Cortex of kidney (tissue), 1 donor: ENCODE measurements at places on chromosomes 2 and 18.

DNA sequence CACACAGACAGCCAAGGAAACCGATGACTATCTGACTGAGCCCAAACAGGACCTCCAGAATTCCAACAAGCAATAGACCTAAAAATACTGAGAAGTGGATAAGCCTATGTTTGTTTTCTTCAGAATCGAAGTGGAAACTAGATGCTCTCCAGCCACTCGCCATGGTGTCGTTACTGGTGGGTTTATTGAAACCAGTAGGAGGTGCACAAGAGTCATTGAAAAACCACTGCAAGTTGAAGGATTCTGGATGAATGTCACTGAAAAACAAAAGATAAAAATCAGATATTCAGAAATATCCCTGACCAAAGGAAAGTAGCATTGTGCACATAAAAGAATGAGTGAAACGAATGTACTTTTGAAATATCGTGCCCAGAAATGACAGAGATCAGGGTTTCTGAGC is 15.3 kb downstream of the TM4SF20 start:
- DNase-seq: no peak

GRCh38 chr2:43985359-43985758 is 10.4 kb downstream of the LRPPRC start:
- no peak for DNase-seq

GRCh38 chr2:240325016-240326007 is 110.2 kb upstream of the GPC1 start:
- DNase-seq: no peak

- DNase-seq: no peak
Observed at GRCh38 chr2:50596515-50596914, 435.4 kb downstream of the NRXN1 start.

GRCh38 chr2:86042256-86043168 is 63.2 kb downstream of the POLR1A start:
- no peak for DNase-seq

DNA sequence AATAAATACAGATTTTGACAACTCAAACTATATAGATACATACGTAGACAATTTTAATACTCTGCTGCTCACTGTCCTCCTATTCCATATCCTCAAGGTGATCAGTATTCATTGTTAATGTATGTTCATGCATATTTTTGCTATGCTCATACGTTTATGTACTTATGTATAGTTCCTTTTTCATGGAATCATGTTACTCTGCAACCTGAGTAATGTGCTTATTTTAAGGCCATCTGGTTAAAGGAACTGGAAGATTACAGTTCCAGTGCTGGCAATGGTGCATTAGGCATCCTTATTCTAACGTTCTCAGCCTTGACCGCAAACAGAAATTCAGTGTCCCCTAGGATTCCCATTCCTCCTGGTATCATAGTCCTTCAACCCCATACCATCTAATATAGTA is 385.0 kb upstream of the TNP1 start:
- DNase-seq: no peak

DNA sequence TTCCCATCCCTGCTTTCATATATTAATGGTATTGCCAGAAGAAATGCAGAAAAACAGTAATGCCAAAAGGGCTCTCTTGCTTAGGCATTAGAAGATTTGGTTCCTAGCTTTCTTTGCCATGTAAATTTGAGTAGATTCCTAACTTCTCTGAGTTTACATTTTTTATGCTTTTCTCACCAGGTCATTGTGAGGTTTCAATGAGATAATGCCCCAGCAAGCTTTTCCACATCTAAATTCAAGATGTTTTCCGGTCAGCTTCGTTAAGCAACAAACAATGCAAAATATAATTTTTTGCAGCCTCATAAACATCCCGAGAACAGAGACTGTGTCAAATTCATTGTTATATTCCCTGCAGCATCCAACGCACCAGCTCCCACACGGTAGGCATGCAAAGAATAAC is 44.9 kb downstream of the NCKAP5 start:
- no peak for DNase-seq

GRCh38 chr18:24878289-24878688 is 417.9 kb downstream of the HRH4 start:
- DNase-seq: no peak

- DNase-seq: no peak
Observed at GRCh38 chr2:183031911-183032794, 6.1 kb downstream of the NCKAP1 start.

DNA sequence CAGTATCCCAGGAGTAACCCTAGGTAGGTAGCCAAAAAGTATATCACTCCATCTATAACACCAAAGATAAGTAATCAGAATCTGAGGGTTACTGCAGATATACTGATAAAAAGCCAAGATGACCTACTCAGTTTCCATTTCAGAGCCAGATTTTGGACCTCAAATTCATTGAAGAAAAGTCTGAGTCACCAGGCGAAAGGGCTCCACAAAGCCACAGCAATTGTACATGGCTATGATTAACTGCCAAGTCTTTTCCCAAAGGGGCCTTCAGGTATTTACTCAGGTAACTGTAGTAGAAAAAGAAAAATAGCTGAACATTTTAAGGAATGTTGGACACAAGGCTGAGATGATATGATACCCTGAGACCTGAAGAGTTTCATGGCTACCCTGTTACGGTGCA is 75.6 kb upstream of the KCNH7 start:
- DNase-seq: no peak

- DNase-seq: no peak
Observed at GRCh38 chr2:42754021-42754775, 9.7 kb downstream of the OXER1 start.
